ENCODE measurements at places on chromosomes 5 and 9. TPM values are rescaled to one million over a fixed set of nuclear protein-coding genes. Genes with fewer than 3 reads are reported as not detected.

FGD3 gene
- polyA plus RNA-seq = 7.2 TPM

GFPT2 gene
- polyA plus RNA-seq = 5.8 TPM

GOLM1 gene
- polyA plus RNA-seq = 124 TPM

KIF12 gene
- 136 TPM for polyA plus RNA-seq

GABRA6 gene
- not detected for polyA plus RNA-seq

GRIN1 gene
- 2.6 TPM for polyA plus RNA-seq

COQ4 gene
- polyA plus RNA-seq = 88.1 TPM

GRCh38 chr5:72498284-72498683, 8.9 kb downstream of the ZNF366 start:
- no peaks in the 10 kb centered on the region for H3K4me1 ChIP-seq
- no peak overlapping the region for H3K4me3 ChIP-seq
- no peak overlapping the region for H3K27ac ChIP-seq
- H3K36me3 ChIP-seq = no peaks in the 10 kb centered on the region
- no peak for DNase-seq

- H3K27me3 ChIP-seq = peaks cover 2% of the 10 kb centered on the region
- no peak for DNase-seq
- no peak overlapping the region for H3K27ac ChIP-seq
- H3K36me3 ChIP-seq = no peaks in the 10 kb centered on the region
- no peak overlapping the region for H3K4me3 ChIP-seq
These were observed 84.1 kb downstream of the PPP2R2B start for GRCh38 chr5:146794326-146795029.

GRCh38 chr5:8767746-8768145, 778.1 kb downstream of the SEMA5A start:
- no peak overlapping the region for H3K4me3 ChIP-seq
- no peak for DNase-seq
- H3K4me1 ChIP-seq = no peaks in the 10 kb centered on the region
- no peaks in the 10 kb centered on the region for H3K36me3 ChIP-seq
- H3K27ac ChIP-seq = no peak overlapping the region
- H3K27me3 ChIP-seq = no peaks in the 10 kb centered on the region

- no peak overlapping the region for H3K4me3 ChIP-seq
- H3K27ac ChIP-seq = no peak overlapping the region
These were observed 156.2 kb upstream of the S1PR3 start for GRCh38 chr9:88835038-88835466.

DNA sequence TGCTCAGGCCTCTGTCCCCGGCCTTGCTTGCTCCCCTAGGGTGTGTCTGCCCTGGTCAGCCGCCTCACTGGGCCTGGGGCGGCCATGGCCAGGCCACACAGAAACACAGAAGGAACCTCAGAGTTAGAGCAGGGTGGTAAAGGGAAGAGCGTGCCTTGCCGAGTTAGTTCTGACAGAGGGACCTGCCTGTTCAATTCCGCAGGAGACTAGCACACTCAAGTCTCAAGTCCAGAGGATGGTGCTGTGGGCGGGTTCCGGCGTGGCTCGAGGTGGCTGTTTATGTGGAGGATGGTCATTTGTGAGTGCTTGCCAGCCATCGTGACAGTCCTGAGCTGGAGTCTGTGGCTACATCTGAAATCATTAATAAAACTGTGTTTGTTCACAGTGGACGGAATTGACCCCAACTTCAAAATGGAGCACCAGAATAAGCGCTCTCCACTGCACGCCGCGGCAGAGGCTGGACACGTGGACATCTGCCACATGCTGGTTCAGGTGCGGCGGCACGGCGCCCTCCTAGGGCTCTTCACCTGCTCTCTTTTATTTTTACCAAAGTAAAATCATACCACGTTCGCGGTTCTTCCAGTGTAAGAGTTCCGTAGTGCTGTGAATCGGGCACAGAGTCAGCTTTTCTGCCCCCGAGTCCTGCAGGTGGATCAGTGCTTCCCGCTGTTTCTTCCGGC, 95.5 kb upstream of the CACNA1B start:
- no peaks in the 10 kb centered on the region for H3K27me3 ChIP-seq
- H3K27ac ChIP-seq = no peak overlapping the region
- H3K4me1 ChIP-seq = no peaks in the 10 kb centered on the region
- H3K36me3 ChIP-seq = peaks cover 74% of the 10 kb centered on the region
- no peak overlapping the region for H3K4me3 ChIP-seq
- no peak for DNase-seq

GRCh38 chr5:2753452-2754420, 2.3 kb upstream of the IRX2 start:
- DNase-seq = no peak
- H3K4me1 ChIP-seq = no peaks in the 10 kb centered on the region
- H3K36me3 ChIP-seq = no peaks in the 10 kb centered on the region

- no peak overlapping the region for H3K27ac ChIP-seq
- peaks cover 7% of the 10 kb centered on the region for H3K4me1 ChIP-seq
- no peaks in the 10 kb centered on the region for H3K27me3 ChIP-seq
- no peak overlapping the region for H3K4me3 ChIP-seq
These were observed 202.6 kb downstream of the SEMA5A start for GRCh38 chr5:9343146-9343850.

DNA sequence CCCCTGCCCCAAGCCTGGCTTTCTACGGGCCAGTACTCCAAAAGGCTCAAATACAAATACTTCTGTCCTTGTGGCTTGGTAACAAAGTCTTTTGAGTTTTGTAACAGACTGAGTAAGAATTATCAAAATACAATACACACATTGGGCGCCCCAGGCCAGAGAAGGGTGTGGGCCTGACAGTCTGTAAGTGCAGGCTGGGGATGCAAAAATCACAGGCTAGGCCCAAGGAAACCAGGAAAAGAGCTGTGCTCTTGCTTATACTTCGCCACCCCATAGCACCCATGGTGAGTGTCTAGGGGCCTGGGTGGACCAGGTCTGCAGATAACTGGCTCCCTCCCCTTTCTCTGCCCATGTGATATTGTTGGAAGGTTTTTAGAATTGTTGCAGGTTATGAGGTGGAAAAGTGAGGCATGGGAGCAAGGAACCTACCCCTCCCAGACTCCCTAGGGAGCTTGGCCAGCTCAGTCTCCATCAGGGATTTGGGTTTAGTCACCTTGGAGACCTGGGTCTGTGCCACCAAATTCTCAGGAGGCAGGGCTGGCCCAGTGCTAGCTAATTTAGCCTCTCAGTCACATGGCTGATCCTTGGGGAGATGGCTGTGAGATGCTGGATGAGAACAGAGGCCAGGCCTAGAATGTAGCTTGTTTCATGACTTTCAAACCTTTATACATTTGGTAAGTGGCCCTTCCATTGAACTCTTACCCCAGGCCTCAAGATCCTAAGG, 72.9 kb downstream of the TARS1 start:
- no peaks in the 10 kb centered on the region for H3K27me3 ChIP-seq
- H3K4me1 ChIP-seq = no peaks in the 10 kb centered on the region
- no peaks in the 10 kb centered on the region for H3K36me3 ChIP-seq
- DNase-seq = no peak

DNA sequence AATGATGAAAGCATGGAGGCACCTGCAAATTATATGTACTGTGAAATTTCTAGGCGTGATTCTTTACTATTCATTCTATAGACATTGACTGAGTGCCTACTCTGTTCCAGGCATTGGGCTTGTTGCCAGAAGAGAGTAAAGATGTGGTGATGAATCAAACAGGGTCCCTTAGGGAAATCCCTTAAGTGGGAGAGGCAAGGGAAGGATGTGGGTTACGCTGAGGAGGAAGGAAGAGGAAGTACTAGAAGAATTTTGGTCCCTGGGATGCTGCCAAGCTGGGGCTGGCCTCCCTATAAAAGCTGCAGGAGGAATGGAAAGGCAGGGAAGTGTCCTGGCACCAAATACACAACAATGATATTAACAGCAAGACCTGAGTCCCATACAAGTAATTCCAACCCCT, 76.7 kb upstream of the SPOCK1 start:
- DNase-seq = no peak
- H3K4me1 ChIP-seq = no peaks in the 10 kb centered on the region
- no peaks in the 10 kb centered on the region for H3K27me3 ChIP-seq
- H3K4me3 ChIP-seq = no peak overlapping the region
- H3K36me3 ChIP-seq = no peaks in the 10 kb centered on the region
